ENCODE measurements at places on chromosomes 7 and 10.

- no peak for DNase-seq
These were observed 609.7 kb downstream of the INHBA start for GRCh38 chr7:41093141-41093540.

- no peak for DNase-seq
These were observed 355.1 kb downstream of the AUTS2 start for GRCh38 chr7:69953136-69954067.

- DNase-seq = no peak
These were observed 19.2 kb upstream of the GPR146 start for GRCh38 chr7:1024876-1025742.

- DNase-seq = no peak
These were observed 3.3 kb downstream of the CUX1 start for GRCh38 chr7:101820703-101821102.

- no peak for DNase-seq
These were observed 185.7 kb downstream of the STK31 start for GRCh38 chr7:23895666-23896096.

- DNase-seq = no peak
These were observed 10.5 kb upstream of the HYCC1 start for GRCh38 chr7:23024454-23024853.

GRCh38 chr10:68103901-68104300, 5.4 kb upstream of the MYPN start:
- DNase-seq = no peak
